ENCODE measurements at places on chromosomes 2 and 18.

- DNase-seq = no peak
Observed at GRCh38 chr2:98875081-98875728, 60.8 kb downstream of the CRACDL start.

DNA sequence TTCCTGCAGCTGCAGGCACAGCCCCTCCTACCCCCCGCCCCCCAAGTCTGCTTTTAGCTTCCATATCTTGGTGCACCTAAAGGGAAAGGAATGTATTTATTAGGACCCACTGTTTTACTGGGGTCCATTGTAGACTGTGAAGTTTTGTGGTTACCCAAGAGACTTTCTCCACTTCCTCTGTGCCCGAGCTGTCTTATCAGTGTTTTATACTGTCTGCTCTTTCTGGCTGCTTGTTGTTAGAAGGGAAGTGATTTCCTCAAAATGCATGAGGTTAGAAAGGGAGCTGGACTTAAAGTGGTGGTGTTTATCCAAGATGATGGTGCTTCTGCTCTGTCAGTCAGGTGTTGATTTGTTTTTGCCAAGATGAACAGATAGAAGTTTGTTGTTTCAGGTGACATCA, 85.0 kb downstream of the PTH2R start:
- DNase-seq = no peak

DNA sequence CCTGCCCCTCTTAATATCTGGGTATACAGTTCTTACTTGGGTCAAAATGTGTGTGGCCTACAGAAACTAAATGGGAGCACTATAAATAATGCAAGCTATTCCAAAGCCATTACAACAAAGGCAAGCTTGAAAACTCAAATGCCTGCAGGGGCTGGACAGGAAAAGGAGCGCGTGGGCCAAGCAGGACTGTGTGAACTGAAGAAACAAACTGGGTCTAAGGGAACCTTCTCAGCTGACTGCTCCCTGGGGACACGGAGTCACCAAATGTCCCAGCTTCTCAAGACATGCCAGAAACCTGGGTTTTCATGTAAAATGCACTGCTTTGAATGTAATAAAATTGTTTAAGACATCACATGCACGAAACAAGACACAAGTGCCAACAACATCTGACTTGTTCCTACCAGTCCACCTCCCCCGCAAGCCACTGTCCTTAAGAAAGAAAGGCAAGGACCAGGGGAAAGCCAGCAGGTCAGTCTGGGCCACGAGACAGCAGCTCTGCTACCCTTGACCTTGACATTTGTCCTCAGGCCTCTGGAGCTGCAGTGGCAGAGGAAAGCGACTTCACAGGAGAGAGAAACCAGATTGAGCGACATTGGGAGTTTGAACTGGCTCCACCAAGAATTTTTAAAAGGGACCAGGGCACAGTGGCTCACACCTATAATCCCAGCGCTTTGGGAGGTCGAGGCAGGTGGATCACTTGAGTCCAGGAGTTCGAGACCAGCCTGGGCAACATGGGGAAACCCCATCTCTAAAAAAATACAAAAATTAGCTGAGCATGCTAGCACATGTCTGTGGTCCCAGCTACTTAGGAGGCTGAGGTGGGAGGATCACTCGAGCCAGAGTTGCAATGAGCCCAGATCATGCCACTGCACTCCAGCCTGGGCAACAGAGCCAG, 89.7 kb upstream of the SH3BP4 start:
- no peak for DNase-seq

DNA sequence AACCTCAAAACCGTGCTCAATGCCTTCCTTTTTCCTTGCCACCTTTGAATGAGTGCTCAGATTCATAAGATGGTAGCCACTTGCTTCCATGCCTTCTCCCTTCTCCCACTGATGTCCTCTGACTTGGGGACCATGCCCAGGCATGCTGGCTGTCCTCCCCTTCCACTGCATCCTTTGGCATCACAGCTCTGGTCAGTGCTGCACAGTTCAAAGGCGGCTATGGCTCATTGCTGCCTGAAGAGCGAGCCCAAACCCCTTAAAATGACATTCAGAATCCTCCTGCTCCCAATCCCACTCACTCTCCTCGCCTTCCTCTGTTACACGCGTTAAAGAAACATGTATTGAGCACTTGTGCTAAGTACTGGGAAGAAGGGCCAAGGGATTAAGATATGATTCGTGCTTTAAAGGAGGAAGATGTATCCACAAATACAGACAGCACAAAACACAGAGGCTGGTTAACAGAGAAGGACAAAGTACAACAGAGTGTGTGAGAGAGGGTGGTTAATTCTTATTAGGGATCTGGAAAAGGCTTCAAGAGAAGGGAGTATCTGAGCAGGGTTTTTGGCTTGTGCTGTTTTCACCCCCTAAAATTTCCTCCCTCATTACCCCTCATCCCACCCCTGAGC, 81.8 kb downstream of the CERKL start:
- DNase-seq = no peak

DNA sequence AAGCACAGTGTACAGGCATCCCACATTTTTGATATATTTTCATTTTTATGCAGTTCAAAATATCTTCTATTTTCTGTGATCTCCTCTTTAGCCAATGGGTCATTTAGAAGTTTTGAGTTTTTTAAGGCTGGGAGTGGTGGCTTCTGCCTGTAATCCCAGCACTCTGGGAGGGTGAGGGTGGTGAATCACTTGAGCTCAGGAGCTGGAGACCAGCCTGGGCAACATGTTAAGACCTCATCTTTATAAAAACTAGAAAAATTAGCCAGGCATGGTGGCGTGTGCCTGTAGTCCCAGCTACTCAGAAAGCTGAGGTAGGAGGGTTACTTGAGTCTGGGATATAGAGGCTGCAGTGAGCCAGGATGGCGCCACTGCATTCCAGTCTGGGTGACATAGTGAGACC, 17.8 kb downstream of the UBR3 start:
- no peak for DNase-seq

DNA sequence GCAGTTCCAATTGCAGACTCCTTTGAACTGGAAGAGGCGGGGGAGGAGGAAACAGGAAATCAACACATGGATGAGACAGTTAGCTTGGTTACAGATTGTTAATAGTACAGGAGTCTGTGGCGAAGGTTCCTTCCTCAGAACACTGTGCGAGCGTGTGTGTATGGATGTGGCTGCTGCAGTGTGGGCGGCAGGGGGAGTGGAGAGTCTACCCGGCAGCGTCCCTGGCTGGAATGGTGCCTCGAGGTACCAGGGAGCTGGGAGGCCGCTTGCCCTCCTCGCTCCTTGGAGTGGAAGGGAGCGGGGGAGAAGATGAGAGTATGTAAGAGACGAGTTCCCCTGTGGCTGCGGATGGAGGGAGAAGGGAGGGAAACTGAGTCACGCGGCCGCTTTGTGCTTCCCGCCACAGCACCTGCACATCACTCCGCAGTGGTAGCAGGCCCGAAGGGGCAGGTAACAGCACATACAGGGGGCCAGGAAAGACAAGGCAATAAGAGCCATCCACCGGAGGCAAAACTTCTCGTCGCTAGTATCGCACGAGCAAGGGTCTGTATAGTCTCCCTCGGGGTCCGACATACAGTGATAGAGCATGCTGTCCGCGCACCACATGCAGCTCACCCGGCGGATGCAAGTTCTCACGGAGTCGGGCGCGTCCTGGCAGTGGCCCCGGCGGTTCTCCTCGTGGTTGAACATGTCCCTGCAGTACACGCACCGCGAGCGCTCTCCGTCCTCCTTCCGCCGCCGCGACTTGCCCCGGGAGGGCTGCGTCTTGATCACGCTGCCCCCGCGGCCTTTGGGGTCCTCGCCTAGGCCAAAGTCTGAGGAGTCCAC, 85.7 kb downstream of the ACTR2 start:
- no peak for DNase-seq

DNA sequence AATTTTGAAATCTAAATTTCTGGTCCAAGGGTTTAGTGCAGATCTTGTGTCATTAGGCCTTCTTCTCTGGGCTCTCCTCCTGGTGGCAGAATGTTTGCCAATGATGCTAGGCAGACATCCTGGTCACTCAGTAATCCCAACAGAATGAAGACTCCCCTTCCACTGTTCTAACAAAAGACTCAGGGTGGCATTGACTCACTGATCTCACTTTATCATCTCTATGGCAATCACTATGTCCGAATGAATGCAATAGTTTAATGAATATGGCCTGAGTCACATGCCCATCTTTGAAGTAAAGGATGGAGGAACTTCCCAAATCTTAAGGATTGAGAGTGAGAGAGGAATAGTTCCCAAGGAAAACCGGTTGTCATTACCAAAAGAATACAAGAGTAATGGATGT, 261.1 kb downstream of the KCNE4 start:
- DNase-seq = no peak

- no peak for DNase-seq
Observed at GRCh38 chr2:27870724-27871123, 19.5 kb downstream of the RBKS start.

- DNase-seq = no peak
Observed at GRCh38 chr18:55404832-55405465, 183.0 kb downstream of the TCF4 start.

DNA sequence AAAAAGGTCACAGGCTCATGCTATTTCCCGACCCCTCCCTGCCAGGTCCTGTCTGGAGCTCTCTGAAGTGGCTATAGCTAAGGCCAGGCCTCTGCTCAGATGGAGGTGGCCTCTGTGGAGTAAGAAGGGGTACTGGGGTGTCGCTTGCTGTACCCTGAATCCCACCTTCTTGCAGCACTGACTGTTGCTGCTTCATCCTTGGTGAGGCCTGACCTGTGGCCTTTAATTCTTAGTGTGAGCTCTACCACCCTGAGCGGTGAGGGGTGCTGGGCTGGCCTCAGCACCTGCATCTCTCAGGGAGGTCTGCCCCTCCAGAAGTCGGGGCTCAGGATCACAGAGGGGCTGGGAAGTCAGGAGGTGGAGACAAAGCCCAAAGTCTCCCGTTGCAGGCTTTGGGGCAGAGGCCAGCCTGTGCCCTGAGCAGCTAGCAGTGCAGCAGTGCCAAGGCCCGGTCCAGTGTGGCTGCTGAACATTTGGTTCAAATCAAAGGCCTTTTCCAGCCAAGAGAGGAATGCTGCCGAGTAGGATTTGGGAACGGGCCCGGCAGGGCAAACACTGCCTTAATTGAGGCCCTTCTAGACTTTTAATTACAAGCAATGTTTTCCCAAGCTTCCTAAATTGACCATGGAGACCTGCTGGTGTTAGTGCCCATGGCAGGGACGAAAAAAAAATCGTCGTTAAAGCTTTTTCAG, 133.5 kb upstream of the HAAO start:
- DNase-seq = no peak

DNA sequence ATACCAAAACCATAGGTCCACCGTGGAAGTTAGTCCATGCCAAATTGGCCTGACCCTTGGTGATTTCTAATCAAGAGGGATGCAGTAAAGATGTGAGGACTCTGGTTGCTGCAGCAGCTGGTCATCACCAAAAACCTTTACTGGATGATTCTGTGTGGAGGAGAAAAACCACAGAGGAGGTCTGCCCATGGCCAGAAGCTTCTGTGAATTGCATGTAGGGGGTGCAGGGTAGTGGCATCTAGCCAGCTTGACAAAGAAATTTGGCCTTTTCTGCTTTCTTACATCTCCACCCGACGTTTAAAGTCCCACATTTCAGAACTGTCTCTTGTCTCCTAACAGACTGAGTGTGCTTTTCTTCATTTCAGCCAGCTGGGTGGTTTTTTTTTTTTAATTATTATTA, 180.0 kb downstream of the TPGS2 start:
- no peak for DNase-seq

GRCh38 chr2:223580951-223581350, 21.2 kb downstream of the SCG2 start:
- no peak for DNase-seq

- no peak for DNase-seq
Observed at GRCh38 chr18:49849331-49850217, 36.2 kb upstream of the ACAA2 start.

GRCh38 chr2:127464470-127465257, 46.4 kb downstream of the PROC start:
- DNase-seq = no peak

DNA sequence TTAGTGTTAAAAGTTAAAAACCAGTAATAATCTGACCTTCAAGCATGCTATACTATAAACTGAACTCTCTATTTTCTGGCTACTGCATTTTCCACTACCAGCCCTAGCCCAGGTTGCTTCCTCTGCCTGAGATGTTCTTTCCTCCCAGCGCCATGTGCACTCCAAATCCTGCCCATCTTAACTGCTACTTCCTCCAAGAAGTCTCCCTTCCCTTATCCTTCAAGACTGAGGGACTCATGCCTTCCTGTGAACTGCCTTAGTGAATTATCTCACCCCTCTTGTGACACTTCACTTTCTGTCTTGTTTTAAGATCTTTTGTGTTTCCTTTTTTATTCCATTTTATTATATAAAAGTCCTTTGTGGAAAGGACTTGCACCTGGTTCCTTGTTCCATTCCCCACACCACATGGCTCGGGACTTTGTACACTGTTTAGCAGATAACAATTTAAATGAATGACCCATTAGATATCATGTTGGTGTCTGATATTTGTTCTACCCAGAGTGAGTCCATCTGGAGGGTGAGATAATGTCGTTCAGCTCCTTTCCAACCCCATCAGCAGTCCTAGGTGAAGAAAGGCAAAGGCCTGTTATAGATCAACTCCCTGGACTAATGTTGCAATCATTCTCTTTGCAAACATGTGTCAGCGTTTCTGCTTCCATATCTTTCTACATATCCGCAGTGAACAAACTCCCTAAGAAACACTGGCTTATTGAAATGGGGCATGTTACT, 20.9 kb upstream of the AGFG1 start:
- DNase-seq = no peak

DNA sequence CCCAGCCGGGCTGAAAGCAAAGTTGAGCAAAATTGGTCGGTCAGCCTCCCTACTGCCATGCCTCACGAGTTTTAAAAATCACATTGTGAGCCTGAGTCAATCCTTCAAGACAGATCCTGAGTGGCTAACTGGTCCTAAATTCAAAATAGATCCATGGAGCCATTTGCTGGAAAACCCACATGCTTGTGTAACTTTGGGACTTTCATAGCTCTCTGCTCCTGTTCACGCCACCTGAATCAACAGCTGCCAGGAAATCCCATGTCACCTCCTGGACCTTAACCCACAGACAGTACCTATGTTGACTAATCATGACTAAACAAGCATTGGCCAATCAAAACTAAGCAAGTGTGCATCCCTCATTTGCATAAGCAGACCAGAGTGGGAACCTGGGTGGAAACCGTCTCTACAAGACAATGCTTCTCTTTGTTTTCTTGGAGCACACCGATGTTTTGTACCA, 42.8 kb upstream of the LDLRAD4 start:
- no peak for DNase-seq

- DNase-seq = no peak
Observed at GRCh38 chr18:27724362-27724761, 452.6 kb downstream of the CDH2 start.

Measured in naive thymus-derived CD8-positive, alpha-beta T cell (primary cell).